T-helper 1 cell (primary cell): ENCODE measurements at places on chromosomes 7 and 10.

DNA sequence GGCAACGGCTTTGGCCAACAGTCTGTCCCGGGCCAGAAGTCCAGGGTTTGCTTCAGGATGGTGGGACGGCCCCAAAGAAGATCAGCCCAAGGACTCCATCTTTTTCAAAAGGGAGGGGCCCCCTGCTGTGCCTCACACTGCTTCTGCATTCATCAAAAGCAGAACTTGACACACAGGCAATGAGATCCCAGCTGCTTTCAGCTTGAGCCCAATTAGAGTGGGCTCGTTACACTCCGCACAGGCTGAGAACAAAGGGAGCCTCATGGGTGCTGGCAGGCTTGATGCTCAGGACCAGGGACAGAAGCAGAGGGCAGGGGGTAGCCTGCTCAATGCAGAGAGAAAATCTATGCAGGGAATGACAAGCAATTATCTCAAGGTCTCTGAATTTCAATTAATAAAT is 45.5 kb downstream of the VOPP1 start:
- DNase-seq, result no peak

DNA sequence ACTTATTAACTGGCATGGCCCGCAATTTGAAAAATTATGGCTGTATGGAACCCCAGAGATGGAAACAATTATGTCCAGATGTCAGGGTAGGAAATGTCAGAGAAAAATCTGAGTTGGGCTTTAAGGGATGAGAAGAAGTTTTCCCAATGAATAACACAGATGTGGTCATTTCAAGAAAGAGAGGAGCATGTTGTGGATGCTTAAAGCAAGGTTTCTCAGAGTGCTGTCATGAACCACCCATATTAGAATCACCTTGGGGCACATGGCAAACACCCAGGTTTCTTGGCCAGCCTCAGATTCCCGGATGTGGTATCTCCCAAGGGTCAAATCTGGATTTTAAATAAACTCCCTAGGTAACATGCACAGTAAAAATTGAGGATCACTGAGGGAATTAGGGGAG is 43.6 kb downstream of the LAMB4 start:
- no peak for DNase-seq

DNA sequence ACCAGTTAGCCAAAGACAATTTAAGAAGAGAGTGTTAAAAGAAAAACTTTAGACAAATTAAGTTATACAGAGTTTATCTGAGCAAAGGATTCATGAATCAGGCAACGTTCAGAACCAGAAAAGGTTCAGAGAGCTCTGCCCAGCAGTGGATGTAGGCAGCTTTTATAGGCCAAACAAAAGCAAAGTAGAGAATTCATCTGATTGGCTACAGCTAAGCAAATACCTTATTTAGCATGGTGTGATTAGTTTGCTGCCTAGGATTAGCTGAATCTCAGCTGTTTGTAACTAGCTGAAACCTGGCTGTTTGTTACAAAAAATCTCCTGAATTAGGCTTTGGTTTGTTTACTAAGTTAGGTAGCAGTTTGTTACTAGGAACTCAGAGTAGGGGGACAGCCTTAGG is 66.0 kb downstream of the SLC25A40 start:
- no peak for DNase-seq

GRCh38 chr10:58341947-58342346 is 7.1 kb downstream of the UBE2D1 start:
- no peak for DNase-seq

DNA sequence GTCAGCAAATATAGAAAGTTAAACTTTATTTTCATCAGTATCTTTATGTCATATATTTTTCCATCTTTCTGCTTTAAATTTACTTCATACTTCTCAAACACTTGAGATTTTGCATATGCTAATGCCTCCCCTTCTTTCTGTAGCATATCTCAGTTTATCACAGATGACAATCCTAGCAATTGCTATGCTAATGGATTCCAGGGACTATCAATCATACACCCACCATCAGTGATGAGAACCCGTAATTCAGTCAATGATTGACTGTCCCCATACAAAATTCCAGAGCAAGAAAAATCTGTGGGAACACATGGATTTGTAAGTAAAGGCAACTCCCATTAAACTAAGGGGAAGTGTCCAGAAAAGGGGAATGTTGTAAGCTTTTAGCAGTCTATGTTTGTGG is 432.4 kb upstream of the SEMA3D start:
- DNase-seq, result no peak

- no peak for DNase-seq
Measured at GRCh38 chr7:13288516-13288915, 601.1 kb downstream of the ARL4A start.

DNA sequence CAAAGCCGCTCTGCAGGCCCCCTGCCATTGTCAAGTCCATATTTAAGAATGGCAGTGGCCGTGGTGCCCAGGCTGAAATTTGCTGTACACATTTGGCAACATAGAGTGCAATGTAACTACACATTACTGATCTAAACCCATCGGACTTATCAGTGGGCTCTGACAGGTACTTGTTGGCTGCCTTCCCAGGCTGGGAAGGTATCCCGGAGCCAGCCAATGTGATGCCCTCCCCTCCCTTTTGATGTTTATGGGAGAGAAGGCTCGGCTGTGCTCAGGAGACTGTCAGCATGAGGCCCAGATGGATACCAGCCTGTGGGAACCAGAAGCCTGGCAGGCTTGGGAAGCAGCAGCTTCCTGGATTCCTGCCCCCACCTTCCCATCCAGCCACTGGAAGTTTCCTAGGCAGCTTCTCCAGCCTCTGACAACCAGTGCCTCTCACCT is 146.1 kb upstream of the TCF7L2 start:
- no peak for DNase-seq

- DNase-seq, result no peak
Measured at GRCh38 chr10:98886686-98887085, 349.0 kb downstream of the HPSE2 start.

DNA sequence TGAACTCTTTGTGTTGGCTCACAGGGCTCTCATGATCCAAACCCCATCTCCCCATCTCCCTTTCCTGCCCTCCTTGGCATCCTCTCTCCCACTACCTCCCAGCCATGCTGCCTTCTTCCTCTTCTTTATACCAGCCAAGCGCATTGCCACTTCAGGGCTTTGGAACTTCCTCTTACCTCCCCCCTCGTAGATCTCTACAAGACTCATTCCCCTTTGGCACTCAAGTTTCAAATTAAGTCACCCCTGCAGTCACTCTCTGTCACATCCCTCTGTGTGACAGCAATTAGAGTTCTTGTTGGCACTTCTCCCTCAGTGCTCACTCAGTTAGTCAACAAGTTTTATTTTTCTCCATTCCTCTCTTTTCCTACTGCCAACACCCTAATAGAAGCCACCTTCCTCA is 20.8 kb upstream of the NRP1 start:
- no peak for DNase-seq

DNA sequence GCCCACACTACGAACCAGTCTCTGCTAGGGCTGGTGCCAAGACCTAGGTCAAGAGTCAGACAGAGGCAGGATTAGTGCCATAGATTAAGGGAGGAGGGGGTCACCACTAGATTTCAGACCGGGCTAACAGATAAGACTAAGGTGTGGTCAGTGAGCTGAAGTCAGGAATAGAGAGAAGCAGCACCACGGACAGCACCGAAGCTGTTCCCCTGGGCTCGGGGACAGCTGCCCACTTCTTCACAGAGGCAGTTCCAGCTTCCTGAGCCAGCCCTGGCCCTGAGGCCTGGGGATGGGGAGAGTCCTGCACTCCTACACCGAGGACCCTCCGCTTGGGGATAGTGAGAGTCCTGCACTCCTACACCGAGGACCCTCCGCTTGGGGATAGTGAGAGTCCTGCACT is 11.2 kb upstream of the JAKMIP3 start:
- no peak for DNase-seq

- DNase-seq, result no peak
Measured at GRCh38 chr10:108913300-108913699, 1010.0 kb downstream of the XPNPEP1 start.

GRCh38 chr10:96643920-96644319 is 57.1 kb upstream of the TM9SF3 start:
- no peak for DNase-seq

DNA sequence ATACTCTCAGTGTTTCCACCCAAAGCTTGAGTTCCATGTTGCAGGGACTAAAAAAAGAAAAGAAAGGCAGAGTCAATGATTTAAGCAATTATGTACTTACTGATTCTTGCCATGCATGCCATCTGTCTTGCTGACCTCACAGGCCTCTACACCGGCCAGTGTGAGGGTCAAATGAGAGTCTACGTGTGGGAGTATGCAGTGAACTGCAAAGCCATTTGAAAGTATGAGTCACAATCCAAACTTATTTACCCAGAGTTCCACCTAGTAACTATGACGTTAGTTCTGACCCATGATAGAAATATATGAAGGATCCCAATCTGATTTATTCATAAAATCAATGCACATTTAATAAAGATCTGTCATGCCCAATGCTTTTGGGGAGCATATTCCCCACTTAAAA is 26.5 kb downstream of the PDE1C start:
- DNase-seq, result no peak

GRCh38 chr10:7432884-7433726 is 22.3 kb upstream of the SFMBT2 start:
- DNase-seq, result no peak

DNA sequence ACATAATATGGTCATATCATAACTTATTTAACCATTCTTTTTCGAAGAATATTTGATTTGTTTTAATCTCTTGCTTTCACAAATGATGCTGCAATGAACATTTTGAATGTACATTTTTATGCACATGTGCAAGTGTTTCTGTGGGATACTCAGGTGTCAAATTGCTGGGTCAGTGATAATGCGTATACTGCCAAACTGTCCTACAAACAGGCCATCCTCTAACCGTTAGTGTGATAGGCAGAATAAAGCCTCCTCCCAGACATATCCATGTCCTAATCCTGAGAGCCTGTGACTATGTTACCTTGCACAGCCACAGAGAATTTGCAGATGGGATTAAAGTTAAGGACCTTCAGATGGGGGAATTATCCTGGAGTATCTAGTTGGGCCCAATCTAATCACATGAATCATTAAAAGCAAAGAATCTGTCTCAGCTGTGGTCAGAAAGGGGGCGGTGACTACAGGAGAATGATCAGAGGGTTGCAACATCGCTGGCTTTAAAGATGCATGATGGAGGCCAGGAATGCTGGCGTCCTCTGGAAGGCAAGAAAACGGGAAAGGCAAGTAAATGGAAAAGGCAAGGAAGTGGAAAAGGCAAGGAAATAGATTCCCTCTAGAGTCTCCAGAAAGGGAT is 46.7 kb downstream of the FZD1 start:
- no peak for DNase-seq

- no peak for DNase-seq
Measured at GRCh38 chr7:130377178-130377577, 3.1 kb upstream of the CPA1 start.

DNA sequence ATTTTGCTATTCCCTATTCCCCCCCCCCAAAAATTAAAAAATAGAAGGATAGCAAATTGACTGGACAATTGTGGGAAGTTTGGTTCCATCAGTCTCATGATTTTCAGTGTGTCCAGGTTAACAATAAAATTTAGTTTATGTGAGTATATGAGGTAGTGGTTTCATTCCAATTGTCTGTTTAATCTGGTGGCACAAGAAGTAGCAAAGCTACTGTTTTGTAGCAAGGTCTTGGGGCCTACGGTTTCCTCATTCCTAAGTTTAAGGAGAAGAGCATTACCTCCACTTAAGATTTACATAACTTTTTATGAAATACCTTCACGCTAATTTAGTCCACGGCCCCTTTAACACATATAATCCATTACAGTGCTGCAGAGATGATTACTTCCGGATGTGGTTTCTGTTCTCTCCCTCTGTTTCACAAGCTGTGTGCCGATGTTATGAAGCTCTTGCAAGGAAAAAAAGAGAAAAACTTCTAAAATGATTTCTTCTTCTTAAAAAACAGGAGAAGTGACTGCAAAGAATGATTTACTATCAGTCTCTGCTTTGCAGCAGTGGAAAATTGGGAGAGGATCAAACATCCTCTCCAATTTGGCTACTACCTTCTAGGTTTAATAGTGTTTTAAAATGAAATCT is 32.7 kb upstream of the NPVF start:
- DNase-seq, result no peak
